ENCODE measurements at places on chromosomes 2 and 18.

- no peak for DNase-seq
These were observed 177.7 kb downstream of the INSIG2 start for GRCh38 chr2:118265873-118266455.

- no peak for DNase-seq
These were observed 136.2 kb downstream of the BCL2 start for GRCh38 chr18:63183378-63183777.

- DNase-seq, result no peak
These were observed 364.0 kb upstream of the MEIS1 start for GRCh38 chr2:66070721-66071602.

- DNase-seq, result no peak
These were observed 1.5 kb downstream of the CTDSP1 start for GRCh38 chr2:218400930-218401881.

DNA sequence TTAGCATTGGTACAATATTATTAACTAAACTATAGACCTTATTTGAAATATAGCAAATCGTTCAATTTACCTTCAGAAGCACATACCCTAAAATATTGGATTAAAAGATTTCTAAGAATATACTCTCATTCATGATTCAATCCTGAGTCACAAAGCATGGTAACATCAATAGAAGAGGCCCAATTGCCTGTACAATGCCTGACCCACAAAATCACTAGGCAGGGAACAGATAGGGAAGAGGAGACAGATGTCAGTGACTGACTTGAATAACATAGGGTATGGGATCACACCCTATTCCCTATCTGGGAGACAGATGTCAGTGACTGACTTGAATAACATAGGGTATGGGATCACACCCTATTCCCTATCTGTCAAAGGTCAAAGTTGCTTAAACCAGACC, 611.6 kb upstream of the VRK2 start:
- DNase-seq, result no peak

DNA sequence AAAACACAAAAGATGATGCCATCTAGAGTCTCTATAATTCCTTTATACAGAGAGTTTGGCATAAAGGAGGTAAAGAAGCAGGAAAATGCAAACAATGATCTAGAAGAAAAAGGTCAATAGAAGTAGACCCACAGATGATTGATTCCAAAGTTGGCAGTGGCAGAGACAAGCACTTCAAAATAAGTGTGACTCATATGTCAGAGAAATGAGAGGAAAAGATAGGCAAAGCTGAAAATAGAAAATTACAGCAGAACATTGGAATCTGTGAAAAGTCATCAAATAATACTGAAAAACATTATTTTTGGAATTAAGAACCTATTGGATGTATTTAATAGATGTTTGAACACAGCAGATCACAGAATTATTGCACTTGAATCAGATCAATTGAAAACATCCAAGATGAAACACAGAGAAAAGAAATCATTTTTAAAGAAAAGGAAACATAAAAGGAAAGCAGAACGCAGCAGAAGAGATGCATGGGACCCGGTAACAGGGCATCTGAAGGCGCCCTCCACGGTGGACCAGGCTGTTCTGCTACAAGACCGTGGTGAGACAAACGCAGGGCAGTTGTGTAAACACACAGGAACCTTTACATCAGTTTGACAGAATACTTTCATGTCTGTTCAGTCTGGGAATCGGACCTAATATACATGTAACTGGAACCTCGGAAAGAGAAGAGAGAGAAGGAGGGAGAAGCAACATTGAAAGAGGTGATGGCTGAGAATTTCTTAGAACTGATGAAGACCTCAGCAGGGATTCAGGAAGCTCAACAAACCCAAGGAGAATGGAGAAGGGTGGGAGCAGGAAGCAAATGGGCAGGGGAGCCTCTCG, 74.6 kb upstream of the GPC1 start:
- DNase-seq, result no peak

DNA sequence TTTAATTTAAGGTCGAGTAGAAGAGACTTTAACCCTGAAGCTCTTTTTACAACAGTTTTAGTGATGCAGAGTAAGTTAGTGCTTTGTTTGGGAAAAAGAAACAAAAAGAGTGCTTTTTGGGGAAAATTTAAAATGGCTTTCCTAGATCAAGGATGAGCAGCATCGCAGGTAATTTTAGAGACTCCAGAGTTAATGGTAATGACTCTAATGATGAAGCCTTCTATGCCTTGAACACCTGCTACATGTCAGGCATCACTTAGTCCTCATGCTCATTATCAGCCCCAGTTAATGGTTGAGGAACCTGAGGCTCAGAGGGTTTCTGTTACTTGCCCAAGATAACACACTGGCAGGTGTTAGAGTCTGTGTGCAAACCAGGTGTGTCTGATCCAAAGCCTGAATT, 167.8 kb downstream of the ACOXL start:
- no peak for DNase-seq

DNA sequence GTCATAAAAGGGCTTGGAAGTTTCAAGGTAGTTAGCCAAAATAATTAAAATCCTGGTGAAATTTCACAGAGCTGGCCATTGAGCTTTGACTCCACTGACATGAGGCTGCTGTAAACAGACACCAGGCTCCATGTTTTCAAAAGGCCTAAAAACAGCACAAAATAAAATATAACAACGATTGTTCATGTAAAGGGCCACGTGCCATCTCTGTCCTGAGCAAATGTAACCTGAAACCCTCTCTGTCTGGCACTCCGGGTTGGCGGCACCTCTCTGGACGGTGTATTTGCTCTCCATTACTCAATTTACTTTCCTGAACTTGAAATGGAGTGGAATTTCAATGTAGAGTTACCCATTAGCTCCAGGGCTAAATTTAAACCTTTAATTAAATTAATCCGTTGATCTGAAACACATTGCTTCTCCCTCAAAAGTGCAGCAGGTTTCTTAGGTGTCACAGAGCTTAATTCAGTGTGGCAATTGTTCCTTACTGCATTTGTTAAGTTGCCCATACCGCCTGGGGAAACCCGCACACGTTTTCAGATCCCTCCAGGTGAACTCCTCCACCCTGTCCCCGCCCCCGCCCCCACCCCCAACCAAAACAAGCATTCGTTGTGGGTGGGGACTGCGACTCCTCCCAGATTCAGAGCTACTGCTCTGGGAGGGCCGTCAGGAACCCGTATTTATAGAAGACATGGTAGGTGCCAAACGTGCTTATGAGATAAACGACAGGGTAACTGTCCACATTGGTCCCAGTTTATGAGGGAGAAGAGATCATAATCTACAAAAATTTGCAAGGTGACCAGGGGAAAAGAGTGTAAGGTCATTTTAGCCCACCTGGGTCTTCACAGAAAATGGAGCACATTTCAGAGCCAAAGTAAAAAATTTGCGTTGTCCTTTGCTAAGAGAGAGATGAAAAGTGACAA, 1.2 kb upstream of the CABLES1 start:
- no peak for DNase-seq

GRCh38 chr2:148410899-148411298, 233.7 kb upstream of the EPC2 start:
- DNase-seq, result no peak

GRCh38 chr18:35623255-35623654, 41.7 kb downstream of the GALNT1 start:
- no peak for DNase-seq

DNA sequence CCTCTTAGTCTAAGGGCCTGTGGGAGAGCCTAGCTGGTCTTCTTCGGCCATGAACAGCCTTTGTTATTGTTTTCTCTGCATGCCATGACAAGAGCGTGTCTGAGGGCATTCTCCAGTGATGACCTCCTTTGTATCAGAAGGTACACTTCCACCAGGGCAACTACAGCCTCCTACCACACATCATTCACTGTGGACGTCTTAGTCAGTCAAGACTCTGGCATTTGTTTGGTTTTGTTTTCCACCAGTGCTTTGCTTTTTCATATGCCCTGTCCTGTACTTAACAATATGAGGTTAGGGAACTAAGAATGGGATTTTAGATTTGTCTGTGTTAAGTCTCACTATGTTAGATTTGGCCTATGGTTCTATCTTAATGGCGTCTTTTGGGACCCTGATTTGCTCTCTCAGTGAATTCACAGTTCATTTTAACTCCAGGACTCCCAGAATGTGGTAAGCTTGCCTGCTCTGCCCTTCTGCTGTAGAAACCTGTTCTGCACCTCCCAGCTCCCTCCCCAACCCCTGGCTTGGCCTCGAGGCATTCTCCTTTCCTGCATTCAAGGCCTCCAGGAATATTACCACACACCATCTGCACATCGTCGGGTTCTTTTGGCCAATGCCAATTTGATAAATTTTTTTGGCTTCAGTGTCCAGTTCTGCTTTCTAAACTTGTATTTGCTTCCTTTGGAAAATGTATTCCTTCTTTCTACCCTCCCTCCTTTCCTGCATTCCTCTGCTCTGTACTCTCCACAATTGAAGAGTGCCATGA, 42.8 kb upstream of the IL1R1 start:
- no peak for DNase-seq

DNA sequence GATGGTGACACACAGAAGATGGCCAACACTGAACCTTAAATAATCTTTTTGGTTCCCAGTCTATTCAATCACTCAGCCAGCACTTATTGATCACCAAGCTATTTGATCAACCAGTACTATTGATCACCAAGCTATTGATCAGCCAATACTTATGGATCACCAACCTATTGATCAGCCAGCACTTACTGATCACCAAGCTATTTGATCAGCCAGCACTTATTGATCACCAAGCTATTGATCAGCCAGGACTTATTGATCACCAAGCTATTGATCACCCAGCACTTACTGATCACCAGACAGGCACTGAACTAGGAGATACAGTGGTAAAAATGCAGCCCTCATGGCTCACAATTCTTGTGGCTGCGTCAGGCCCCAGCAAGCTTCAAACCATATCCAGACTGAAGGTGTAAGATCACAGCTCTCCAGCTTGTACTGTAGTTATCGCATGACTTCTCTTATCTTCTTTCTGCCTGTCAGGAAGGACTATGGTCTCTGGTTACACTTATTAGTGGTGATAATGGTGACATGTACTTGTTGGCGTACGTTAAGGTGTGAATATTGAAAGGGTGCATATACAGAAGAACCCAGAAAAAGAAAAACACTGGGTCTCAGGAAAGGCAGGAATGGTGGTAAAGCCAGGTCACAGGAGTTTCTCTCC, 18.4 kb upstream of the B3GNT2 start:
- no peak for DNase-seq

GRCh38 chr2:177797808-177798207, 274.8 kb downstream of the PDE11A start:
- no peak for DNase-seq

DNA sequence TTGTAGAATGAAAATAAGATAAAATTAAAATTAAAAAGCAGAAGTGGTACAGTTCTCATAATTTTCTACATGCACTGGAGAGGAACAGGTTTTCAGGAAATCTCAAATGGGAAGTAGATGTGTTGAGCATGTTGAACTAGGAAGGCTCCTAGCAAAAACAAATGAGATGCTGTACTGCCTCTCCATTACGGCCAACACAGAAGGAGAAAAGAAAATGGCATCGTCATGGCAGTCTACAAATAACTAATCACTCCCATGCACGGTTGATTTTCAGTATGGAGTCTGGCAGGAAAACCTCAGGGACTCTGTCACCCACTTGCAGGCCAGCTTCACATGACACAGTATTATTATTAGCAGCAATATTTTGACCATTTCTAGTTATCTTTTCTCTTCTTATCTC, 278.7 kb downstream of the NRXN1 start:
- DNase-seq, result no peak

DNA sequence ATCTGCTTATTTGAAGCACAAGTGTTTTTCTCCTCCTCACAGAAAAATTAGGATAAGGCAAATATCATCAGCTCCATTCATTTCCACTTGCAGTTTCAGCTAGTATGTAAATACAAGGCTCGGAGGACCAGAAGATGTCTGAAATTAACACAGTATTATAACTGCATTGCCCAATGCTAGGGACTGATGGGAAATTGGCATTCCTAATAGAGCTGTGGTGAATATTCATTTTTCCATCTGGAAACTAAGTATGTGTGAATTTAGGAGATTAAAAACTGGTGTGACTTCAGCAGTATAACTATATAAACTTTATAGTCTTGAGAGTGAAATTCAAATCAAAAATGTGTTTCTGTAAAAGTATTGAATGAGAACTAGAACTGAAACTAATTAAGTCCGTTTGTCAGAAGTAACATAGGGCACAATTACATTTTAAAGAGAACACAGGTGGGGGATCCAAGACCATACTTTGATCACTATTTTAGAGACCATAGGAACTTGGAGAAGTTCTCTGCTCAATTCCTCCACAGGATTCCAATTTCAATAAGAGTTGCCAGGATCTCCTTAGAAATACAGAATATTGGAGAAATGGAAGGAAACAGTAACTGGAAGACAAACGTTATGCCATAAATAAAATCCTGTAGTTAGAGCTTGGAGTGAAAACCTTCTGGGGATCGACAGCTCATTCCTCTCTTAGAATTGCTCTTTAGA, 12.1 kb upstream of the ITGA6 start:
- DNase-seq, result no peak

GRCh38 chr2:218294430-218295022, 2.2 kb upstream of the TMBIM1 start:
- DNase-seq, result no peak

- no peak for DNase-seq
These were observed 57.0 kb upstream of the SCN1A start for GRCh38 chr2:166184789-166185188.

- DNase-seq, result no peak
These were observed 134.9 kb upstream of the KYNU start for GRCh38 chr2:142742371-142743214.

GRCh38 chr18:48022531-48023329, 92.3 kb upstream of the SMAD2 start:
- DNase-seq, result no peak

DNA sequence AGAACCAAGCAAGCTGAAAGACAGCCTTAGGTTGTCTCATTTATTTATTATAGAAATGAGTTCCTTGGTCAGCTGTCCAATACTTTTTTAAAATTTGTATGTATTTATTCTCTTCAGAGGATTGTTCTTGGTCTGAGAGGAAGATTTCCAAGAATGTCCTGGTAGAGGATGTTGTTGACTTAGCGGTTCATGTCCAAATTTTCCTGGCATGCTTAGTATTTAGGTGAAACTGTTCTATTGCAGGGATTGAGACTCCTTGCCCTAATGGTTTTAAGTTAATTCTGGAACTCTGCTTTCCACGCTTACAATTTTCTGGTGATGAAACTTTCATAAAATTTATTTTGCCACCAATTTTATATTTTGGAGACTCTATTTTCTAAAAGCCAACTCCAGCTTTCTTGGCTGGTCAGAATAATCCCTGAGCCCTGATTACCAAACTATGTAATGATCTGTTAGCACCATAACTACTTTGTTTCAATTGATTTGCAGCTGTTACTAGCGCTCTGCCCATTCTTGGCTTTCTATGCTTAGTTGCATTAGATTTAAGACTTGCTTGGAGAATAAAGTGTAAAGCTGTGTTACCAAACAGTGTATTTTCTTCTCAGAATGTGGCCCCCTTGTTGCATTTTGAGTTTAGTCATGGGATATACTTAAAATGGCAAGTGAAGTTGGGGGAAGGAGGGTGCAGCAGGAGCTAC, 1868.8 kb upstream of the CELF4 start:
- no peak for DNase-seq
